ENCODE measurements at places on chromosomes 12 and 14.

DNA sequence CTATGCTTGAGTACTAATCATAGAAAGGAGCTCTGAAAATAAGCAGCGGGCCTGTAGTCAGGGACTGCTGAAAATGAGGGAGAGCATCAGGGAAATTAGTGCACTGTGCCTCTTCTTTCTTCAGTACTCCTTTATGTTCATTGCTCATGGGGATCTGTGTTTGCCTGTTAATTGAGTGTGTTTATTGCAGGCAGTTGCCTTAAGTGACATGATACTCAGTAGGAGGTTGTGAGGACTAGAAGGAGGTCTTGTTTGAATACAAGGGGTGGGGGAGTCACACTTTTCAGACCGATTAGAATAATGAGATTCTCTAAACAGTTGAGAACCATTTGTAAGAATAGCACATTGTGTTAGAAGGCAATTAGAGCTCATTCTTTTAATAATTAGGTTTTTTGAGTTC, 102.6 kb upstream of the SLCO1C1 start:
- DNase-seq, result no peak

GRCh38 chr12:39814626-39815025, 195.0 kb upstream of the ABCD2 start:
- no peak for DNase-seq

DNA sequence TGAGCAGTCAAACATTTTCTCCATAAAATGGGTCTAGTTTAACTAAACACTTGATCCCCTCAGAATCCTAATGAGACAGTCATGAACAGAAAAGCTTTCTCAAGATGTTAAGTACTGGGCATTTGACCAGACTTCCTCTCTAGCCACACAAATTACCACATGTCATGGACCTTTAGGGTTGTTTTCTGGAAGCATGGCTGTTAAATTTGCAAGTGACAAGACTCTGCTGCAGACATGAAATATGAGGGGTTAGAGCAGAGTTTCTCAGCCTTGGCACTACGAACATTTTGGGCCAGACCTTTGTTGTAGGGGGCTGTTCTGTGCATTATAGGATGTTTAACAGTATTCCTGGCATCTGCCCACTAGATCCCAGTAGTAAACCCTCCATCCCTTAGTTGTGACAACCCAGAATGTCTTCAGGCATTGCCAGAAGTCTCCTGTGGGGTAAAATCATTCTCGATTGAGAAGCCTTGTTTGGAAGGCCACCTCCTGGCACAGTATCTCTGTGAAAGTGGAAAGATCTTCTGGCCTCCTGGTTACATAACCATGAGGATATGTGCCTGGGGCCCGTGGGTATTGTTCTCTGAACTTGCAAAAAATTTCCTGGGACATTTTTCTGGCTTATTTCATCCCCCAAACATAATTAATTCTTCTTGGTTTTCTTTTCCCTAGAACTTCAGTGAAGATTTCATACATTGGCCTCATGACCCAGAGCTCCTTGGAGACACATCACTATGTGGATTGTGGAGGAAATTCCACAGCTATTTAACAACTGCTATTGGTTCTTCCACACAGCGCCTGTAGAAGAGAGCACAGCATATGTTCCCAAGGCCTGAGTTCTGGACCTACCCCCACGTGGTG, 4.3 kb downstream of the TMEM106C start:
- DNase-seq, result no peak

DNA sequence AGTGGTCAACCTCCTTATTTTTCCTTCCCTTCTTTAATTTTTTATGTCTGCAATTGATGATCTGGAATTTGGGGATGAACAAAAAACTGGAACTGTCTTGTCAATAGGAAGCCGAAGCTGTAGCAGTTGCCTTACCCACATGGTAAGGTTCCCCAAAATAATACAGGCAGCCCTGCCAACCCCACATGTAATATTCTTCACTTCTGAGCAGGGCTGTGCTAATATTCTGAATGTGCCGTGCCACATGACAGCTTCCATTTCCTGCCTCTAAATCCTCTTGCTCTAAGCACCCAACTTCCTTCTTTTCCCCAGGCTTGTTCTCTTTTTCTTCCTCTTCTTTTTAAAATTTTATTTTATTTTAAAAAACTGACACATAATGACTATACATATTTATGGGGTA, 39.6 kb downstream of the GPATCH2L start:
- no peak for DNase-seq

DNA sequence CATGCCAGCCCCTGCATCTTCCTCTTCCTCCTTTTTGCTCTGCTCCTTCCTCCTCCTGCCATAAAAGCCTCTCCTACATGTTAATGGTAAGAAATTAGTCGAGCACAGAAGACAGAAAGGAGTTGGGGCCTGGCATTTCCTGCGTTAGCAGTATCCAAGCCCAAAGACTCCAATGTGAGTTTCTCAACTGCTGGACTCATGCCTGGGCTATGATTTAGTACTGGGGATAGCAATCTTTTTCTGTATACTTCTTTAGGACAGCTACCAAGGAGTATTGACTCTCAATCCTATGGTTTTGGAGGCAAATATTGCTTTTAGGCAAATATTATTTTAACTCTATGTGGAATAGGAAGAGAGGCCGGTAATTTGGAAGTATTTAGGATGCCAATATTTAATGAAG, 18.0 kb upstream of the SLC38A4 start:
- DNase-seq, result no peak

GRCh38 chr12:67509666-67510386, 138.7 kb upstream of the DYRK2 start:
- no peak for DNase-seq

GRCh38 chr12:106152334-106152733, 13.6 kb upstream of the NUAK1 start:
- no peak for DNase-seq

- no peak for DNase-seq
Measured at GRCh38 chr14:52078095-52078531, 9.3 kb upstream of the NID2 start.

GRCh38 chr14:77822307-77822706, 22.4 kb downstream of the ADCK1 start:
- DNase-seq, result no peak

- no peak for DNase-seq
Measured at GRCh38 chr12:69919495-69919894, 94.5 kb downstream of the MYRFL start.

DNA sequence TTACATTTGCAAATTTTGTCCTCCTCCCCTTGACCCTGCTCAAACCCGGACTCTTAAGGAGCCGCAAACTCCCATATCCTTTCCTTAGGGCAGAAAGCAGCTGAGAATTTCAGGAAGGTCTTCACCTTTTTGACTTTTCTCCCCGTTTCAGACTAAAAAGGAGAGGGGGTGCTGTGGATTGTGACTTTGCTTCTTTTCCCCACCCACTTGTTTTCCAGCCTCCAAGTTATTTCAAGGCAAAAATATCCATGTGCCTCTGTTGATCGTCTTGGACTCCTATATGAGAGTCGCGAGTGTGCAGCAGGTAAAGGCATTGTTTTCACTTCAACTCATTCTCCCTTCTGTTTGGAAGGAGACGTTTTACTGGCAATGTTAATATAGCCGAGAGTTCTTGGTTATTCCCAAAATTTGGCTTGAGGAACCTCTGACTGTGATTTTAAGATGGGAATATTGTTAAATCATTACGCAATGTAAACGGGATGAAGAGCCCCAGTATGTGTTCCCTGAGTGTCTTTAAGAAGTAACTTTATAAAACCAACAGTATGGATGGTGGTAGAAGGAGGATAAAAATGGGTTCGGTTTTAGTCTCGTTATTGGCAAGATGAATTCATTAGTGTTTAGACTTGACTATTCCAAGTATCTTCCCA, 663 bp downstream of the LRRK2 start:
- no peak for DNase-seq

- no peak for DNase-seq
Measured at GRCh38 chr12:109287811-109288469, 21.1 kb downstream of the FOXN4 start.

DNA sequence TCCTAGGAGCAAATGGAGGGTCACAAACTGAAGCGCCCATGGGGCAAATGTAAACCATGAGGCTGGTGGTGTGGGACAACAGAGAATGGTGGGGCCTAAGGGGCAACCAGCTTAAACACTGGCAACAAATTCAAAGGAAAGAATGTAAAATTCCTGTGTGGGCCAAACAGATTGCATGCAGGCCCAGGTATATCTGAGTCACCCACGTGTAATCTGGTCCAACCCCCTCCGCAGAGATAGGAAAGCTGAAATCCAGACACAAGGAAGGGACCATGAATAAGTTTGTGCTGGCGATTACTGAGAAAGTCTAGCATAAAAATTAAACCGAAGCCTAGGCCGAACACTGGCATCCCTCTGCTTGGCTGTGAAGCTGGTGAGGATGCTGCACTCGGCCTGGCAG, 71.6 kb downstream of the ITPK1 start:
- DNase-seq, result no peak

DNA sequence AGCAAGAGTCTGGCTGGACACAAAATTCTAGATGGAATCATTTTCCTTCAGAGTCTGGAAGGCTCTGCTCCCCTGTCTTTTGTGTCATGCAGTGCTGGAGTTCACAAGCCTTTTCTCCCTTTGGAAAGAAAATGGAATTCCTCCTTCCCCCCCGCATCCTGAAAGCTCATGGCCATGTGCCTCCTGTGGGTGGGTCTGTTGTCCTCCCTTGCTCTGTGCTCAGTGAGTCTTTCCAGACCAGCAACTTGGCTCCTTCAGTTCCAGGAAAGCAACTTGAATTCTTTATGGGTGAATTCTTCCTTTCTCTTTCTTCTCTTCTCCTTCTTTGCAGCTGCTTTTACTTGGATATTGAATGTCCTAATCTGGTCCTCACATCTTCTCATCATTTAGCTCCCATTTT, 70.2 kb downstream of the TUNAR start:
- DNase-seq, result no peak

DNA sequence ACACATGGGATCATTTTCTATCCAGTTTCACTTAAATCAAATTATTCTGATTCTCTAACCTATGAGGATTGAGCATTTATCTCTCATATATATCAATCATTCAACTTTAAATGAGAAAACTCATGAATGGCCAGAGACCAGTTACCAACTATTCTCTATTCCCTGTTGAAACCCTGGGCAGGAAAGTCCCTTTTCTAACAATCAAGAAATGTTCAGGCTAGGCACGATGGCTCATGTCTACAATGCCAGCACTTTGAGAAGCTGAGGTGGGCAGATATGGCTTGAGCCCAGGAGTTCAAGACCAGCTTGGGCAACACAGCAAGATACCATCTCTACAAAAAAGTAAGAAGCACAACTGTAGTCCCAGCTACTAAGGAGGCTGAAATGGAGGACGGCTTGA, 18.0 kb downstream of the FMNL3 start:
- no peak for DNase-seq

DNA sequence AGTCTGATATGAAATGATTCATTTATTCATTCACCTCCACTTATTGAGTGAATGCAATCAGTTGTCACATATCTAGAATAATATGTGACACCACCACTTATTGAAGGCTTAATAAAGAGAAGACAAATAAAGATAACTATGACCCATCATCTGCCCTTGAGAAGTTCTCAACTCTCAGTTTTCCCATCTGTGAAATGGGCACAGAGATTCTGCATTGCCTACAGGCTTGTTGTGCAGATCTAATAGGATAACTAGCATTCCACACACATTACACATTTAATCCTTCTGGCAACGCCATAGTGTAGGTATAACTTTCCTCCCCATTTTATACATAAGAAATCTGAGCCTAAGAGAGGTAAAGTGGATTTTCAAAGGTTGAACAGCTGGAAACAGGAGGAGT, 84.2 kb upstream of the FICD start:
- no peak for DNase-seq

DNA sequence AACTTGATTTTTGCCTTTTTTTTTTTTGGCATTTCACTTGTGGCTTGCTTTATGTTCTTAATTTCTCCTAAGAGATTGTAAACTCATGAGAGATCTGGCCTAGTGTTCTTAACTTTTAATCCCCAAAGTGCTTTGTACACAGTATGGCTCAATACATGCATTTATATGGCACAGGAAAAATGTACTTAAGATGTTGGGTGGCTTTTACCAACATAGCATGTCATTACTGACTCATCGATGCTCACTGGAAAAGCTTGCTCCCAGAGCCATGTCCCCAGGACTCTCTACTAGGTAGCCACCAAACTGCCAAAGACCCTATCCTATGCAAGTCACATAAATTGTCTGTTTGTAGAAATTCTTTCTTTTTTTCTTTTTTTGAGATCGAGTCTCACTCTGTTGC, 13.1 kb upstream of the SMCO3 start:
- DNase-seq, result no peak

DNA sequence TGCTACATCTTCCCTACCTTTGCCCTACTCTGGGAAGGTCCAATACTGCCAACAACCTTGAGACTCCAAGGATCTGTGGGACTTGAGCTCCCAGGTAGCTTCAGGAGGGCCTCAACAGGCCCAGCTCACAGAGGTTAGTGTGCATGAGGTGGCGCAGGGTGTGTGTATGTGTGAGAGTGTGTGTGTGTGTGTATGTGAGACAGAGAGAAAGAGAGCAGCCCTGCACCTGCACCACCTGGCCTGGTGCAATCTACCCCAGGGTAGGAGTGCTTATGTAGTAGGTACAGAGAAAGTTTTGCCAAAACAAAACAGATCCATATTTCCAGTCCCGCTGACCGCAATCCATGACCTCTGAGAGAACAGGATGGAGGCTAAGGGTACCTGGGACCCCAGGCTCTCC, 24.6 kb downstream of the TMEM229B start:
- no peak for DNase-seq

- no peak for DNase-seq
Measured at GRCh38 chr14:61188196-61188595, 92.9 kb downstream of the TMEM30B start.

DNA sequence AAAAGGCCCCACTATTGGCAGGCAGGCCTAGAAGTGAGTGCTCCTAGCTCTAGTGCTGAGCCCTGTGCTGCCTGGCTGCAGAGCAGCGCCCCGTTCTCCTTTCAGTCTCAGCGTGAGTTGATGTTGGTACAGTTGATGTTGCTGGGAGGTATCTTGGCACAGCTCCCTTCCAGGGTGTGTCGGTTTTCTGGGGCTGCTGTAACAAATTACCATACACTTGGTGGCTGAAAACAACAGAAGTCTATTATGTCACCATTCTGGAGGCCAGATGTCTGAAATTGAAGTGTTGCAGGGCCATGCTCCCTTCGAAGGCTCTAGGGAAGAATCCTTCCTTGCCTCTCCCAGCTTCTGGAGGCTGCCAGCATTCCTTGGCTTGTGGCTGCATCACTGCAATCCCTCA, 151.4 kb downstream of the TSPAN9 start:
- DNase-seq, result no peak

- DNase-seq, result no peak
Measured at GRCh38 chr14:28603606-28604005, 163.0 kb upstream of the FOXG1 start.

DNA sequence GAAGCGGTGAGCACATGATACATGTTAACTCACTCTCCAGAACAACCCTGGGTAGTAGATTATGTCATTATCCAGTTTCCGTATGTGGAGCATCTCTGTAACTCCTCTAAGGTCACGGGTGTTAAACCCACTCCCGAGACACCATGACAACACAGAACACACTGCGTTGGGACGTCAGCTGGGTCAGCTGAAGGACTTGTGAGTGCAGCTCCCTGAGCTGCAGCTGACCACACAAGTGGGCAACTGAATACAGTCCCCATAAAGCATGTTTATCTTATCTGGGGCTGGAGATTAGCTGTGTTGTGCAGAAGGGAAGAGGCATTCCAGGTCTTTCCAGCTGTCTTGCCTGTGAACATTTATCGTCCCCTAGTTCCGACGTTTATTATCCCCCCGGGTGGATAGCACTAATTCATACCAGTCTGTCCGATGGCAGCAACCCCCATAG, 211.5 kb downstream of the CHST11 start:
- DNase-seq, result no peak
